ENCODE measurements at places on chromosomes 2 and 18.
A peak's percentile ranks its signal among the peaks of the same experiment; 100 is the strongest.

DNA sequence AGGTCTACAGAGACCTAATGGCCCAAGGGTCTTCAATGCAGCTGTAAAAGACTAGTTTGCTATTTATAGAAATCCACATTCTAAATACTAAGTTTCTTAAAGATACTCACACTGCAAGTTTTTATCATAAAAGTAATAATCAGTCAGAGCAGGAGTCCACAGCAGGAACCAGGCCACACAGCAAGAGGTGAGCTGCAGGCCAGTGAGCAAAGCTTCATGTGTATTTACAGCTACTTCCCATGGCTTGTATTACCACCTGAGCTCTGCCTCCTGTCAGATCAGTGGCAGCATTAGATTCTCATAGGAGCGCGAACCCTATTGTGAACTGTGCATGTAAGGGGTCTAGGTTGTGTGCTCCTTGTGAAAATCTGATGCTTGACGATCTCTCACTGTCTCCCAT lies 6.7 kb upstream of the SCN9A start:
- DNase-seq, result no peak

GRCh38 chr2:90209009-90209408 lies 1517.5 kb downstream of the RPIA start:
- no peak for DNase-seq

GRCh38 chr2:239264838-239265651 lies 135.8 kb downstream of the HDAC4 start:
- no peak for DNase-seq

- DNase-seq, result no peak
These were observed 82.6 kb downstream of the RRM2 start for GRCh38 chr2:10205162-10205475.

DNA sequence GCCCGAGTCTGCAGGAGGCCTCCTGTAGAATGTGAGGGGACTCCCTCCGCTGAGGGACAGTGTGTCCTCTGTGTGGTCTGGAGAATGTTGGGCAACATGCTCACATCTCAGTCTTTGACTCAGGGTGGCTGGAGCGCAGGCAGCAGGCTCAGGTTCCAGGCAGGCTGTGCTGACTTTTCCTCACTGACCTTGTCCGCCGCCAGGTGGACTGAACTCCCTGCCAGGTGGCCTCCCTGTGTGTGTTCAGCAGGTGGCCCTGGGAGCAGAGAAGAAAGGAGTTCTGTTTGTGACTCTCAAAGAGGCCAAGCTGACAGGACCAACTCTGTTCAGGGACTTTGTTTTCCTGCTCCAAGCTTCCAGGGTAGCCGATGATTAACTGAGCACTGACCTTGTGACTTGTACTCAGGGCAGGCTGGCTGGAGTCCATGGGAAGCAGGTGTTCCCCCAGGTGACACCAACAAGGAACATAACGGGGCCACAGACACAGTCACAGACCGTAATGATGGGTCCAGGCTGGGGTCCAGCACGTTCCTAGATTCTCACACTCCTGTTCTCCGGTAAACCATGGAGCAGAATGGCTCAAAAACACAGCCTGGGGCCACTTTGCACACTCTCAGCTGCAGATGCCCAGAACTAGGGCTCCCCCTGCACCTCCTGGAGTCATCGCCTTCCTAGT lies 439.8 kb downstream of the RNF144A start:
- peak; percentile 64 for DNase-seq

DNA sequence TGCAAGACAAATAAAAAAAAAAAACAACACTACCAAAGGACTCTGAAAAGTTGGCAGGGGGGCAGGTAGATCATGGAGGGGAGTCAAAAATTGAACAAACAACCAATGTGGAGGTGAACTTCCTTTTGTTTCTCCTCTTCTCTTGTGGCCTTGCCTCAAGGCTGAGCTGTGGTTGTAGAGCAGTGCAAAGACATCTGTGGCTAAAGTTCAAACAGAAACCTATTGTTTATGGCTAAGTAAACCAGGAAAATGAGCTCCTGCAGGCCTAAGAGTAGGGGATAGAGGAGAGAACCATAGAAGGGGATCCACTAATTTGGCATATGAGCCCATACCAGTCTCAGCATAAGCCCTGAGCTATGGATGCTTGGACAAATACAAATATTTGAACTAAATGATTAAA lies 40.2 kb upstream of the EGR4 start:
- DNase-seq, result peak; percentile 40

GRCh38 chr2:237514474-237515130 lies 27.6 kb downstream of the MLPH start:
- DNase-seq, result no peak

DNA sequence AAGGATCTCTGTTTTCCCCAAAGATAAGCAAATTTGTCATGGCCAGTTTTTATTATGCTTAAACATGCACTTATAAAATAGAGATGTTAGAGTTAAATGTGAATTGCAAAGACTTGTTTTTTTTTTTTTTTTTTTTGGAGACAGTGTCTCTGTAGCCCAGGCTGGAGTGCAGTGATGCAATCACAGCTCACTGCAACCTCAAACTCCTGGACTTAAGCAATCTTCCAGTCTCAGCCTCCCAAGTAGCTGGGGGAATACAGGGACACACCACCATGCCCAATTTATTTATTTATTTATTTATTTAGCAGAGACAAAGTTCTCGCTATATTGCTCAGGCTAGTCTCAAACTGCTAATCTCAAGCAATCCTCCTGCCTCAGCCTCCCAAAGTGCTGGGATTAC lies 15.1 kb downstream of the PHOSPHO2 start:
- DNase-seq, result no peak

DNA sequence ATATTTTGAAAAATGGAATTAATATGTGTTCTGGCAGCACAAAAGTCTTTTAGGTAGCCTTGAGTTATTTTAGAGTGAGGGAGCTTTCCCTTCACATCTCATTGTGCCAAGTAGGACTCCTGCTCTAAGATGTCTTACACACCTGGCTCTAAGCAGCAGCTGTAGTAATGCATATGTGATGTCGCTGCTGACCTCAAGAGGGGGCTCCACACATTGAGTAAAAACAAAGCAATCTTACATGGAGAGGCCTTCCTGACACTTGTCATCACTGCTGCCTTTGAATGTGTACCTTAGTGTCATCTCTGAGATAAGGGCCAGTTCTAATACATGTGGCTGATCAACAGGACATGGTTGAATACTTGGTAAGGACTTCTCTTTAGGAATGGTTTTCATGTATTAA lies 75.8 kb downstream of the ACTR3 start:
- DNase-seq, result no peak

- DNase-seq, result no peak
These were observed 41.1 kb downstream of the LDAH start for GRCh38 chr2:20781656-20782265.

DNA sequence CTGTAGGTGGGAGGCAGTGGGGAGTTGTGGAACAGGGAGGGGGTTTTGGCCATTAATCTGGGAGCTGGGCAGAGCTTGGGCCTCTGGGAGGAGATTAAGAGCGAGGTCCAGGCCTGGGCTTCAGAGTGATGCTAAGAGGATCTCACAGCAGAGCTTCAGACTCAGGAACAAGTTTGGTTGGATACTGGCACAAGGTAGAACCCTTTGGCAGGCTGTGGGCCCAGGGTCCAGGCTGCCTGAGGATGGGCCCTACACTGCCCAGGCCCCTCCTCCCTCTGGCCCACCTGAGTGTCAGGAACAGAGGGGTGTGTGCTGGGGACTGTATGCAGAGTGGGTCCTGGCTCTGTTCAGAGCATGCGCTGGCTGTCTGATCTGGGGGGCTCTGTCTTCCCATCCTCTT lies 334.9 kb downstream of the CYP26B1 start:
- DNase-seq, result no peak

GRCh38 chr18:38427234-38427633 lies 861.6 kb upstream of the CELF4 start:
- peak; percentile 54 for DNase-seq

DNA sequence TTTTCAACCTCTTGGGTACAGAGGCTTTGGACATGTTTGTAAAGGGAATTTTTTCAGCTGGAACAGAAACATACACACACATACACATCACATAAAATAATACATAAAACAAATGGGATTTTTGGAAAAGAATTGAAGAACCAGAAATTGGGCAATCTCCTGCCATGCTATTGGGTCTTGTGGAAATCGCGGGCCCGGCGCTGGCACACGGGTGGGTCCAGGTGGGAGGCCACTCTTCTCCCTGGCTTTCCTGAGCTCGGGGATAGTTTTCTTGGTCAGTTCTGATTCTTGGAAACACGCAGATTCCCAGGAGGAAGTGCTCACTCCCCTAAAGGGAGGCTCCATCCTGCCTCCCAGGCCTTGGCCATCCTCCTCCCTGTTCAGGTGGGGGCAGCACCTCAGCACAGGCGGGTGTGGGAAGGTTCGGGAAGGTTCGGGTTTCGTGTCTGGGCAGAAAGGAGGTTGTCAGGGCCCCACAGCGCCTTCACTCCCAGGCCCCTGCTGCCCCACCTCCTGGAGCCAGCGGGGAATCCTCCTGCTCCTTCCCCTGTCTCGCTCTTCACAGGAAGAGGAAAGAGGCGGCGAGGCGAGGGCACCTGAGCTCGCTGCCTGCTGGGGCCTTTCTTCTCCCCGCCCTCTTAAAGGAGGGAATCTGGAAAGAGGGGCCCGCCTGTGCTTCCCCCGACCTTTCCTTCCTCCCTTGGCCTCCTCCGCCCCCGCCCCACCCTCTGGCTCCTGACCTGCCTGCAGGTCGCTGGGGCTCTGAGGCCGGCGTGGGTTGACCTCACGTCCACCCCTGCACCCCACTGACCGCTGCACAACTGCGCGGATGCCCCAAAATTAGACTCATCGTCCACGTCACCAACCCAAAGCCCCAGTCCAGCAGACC lies 97.8 kb upstream of the PXDN start:
- DNase-seq, result no peak

- DNase-seq, result no peak
These were observed 262.9 kb upstream of the FBXO11 start for GRCh38 chr2:48169141-48169592.

DNA sequence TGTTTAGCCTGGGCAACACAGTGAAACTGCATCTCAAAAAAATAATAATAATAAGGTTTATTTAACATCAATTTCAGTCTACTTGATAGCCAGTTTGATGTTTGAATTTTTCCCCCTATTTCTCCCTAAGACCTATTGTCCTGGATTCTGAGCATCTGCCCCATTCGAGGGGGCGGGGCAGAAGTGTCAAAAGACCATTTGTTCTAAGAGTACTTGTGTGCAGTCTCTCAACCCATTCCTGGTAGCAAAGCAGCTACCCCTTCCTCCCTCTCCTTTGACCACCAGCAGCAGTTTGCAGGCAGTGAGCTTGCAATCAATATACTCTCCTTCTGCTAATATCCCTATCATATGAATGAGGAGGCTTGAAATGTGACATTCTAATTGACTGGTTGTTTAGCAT lies 71.9 kb downstream of the VWC2L start:
- DNase-seq, result no peak

GRCh38 chr18:57426187-57426586 lies 9.0 kb upstream of the ONECUT2 start:
- DNase-seq, result no peak

DNA sequence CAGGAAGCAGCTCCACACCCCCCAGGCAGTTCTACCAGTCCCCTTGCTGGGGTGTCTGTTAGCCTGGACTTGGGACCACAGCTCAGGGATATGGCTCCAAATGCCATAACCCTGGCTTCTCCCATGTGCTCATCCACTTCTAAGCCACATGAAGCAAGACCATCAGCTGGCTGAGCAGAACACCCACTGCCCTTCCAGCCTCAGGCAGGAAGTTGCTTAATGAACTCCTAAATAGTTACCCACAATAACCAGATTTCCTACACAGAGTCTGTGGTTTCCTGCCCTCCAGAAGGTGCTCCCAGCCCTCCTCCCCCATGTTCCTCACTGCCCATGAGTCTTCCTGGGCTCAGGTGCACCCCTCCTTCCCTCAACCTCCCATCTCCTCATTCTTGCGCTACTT lies 98.3 kb upstream of the EPC2 start:
- no peak for DNase-seq

DNA sequence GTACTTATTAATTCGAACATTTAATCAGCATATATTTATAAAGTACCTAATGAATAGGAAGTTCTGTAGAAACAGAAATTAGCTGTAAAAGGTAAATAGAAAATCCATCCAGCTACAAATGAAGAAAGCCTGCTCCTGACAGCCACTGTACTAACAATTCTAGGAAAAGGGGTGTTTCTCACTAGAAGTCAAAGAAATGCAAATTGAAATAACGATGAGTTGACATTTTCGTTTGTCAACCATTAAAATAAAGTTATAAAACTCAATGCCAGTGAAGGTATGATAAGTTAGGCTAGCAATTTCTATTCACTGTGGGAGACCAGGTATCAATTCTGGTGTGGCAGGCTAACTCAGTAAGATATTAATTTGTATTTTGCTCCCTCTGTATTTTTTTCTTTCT lies 198.0 kb downstream of the ARL4C start:
- no peak for DNase-seq

DNA sequence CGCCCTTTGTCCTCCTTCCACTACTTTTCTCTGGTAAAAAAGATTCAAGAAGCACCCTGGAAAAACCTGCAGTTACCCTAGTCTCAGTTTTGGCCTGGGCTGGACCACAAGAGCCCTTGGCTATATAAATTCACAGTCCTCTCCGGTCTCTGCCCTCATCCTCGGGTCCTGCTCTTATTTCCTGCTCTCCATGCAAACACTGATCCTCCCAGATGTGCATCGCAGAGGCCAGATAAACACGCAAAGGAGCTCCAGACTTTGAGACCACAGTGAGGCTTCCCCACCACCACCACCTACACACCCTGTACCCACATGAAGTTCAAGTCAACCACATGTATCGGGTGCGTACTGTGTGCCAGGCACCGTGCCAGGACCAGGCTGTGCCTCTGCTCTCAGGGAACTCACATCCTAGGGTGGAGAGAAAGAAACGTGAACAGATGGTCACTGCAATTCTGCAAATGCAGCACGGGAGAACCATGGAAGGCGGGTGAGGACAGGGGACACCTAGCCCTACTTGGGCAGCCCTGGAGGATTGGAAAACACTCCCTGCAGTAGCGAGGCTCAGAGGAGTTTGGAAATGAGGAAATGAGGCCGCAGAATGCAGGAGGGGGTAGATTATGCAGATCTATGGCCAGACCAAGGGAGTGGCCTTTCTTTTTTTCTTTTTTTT lies 7.4 kb downstream of the CTDSP1 start:
- DNase-seq, result no peak

DNA sequence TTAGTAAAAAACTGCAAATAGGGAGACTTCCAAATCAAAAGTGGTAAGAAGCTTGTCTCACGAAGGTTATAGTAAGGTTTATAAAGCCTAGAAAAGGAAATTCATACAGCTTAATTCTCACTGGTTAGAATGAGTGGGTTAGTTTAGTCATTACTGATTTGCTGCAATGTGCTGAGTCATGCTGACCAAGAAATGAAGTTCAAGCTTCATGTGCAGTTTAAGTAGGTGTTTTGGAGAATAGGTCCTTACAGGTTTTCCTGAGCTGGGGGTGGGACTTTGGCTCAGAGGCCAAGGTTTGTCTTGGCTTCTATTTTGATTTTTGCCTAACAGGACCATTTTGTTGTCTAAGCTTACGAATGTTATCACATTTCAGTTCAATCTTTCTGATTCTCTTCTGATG lies 15.1 kb downstream of the CLIP4 start:
- DNase-seq, result no peak

GRCh38 chr2:16363581-16363980 lies 302.1 kb downstream of the CYRIA start:
- no peak for DNase-seq

- no peak for DNase-seq
These were observed 195.0 kb downstream of the LOXHD1 start for GRCh38 chr18:46461993-46462392.

- DNase-seq, result no peak
These were observed 109.4 kb downstream of the TANC1 start for GRCh38 chr2:159077869-159078268.

GRCh38 chr2:71831193-71831577 lies 316.5 kb downstream of the CYP26B1 start:
- no peak for DNase-seq

GRCh38 chr2:63980794-63981193 lies 38.4 kb downstream of the VPS54 start:
- no peak for DNase-seq

GRCh38 chr18:35328868-35329267 lies 15.4 kb downstream of the ZNF24 start:
- no peak for DNase-seq

Data from NCI-H510A (cell line).